ENCODE measurements at places on chromosomes 12 and 14.

DNA sequence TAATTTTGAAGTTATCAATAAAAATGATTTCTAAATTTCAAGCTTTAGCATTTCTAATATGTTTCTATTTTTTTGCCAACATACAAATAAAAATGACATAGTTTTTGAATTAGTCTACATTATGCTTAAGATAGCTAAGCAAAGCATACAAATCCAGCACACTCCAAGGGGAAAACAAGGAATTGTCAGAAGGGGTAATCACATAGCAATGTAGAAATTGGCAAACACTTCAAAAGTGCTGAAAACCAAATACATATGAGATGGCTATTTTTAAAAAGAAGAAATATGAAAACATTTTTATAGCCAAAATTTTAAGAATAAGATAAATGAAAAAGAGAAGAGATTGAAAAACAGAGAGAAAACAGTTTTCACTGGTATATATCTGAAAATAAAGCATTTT, 308.0 kb downstream of the SLC6A15 start:
- DNase-seq: no peak

DNA sequence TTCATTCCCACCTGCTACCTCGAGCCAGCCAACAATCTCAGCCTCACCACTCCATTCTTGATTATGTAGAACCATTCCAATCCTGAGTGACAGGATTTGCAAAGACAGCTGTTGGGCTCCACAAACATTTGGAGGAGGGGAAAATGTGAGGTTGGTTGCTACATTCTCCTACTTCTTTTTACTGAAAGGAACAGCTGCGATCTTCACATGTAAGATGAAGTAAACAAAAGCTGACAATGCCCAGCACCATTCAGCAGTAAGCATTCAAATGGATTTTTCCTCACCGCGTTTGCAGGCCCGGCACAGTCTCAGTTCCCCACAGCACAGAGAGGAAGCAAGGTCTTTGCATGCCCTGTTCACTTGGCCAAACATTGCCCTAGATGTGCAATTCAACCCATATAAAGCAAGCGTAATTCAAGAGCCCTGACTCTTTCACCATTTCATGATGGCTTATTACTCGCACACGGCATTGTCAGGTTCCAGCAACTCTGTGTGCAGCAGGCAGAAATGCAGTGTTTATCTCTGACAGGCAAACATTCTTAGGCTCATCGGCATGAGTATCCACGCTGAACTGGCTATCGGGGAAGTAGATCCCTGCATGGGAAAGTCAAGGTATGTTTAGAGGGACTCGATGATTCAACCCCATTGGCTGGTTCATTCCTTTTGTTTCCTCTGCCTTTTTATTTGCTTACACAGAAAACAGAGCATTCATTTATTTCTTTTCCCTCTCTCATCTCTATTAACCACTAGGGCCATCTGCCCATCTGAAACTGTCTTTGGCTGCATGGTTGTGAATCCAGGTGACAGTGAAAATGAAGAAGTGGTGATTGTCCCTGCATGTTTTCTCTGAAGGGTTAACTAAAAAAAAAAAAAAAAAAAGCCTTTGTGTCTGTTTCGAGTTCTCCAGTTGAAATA, 236.1 kb upstream of the PLEKHG7 start:
- DNase-seq: peak; percentile 15

GRCh38 chr14:34250959-34251358, 211.1 kb downstream of the SPTSSA start:
- no peak for DNase-seq

DNA sequence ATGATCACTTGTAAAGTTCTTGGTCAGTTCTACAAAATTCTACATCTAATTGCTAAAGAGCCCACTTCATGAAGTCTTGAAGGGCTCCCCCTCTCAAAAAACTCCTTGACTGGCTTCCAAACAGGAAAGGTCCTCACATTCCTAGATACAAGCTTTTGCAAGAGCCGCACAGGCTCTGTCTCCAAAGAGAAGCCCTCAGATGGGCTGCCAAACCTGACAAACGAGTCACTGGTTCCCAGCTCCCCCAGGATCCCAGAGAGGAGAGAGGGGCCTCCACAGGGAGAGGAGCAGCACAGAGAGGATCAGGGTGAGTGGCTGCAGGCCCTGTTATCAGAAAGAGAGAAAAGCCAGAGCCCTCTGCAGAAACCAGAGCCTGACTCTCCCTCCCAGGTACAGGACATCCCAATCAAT, 5.8 kb downstream of the NID2 start:
- DNase-seq: no peak

- no peak for DNase-seq
These were observed 119.2 kb downstream of the TRMT5 start for GRCh38 chr14:60861545-60862140.

DNA sequence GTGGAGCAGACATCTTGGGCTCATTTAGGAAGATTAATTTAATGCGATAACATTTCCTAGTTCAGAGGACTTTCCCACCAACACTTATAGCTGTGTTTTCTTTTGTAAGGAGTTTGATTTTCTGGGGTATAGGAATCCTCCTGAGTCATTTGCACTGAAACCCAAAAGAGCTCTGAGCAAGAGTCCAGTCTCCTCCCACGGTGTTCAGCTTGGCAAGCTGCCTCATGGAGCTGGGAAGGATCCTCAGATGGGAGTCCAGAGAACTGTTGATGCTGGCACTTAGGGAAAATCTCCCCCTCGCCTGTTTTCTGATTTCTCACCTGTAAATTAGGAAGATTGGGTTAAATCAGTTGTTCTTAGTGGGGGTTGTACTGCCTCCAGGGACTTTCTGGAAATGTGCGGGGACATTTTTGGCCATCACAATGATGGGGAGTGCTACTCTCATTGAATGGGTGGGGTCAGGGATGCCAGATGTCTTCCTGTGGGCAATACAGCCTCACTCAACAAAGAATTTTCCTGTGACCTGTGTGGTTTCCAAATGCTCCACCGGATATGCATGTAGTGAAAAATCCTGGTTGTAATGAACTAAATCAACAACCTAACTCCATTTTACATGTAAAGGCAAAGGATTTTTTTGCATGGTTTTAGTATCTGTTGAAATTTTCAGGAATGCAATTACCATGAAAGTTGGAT, 150.6 kb downstream of the ADCK1 start:
- DNase-seq: no peak

DNA sequence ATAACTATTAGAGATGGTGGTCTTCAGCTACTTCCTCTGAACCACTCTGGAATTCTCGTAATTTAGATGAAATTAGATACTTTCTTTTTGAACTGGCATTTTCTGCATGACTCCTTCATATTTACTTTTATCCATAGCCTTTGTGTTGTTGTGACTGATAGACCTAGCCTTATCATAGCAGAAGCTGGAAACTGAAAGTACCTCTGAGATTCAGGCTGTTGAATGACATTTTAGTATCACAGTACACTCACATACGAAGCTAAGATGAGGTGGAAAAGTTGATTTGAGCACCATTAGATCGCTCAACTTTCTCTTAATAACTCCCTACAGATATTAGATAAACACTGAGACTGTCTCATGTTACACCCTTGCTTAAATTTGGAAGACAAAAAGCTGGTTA, 525.1 kb upstream of the FBXO33 start:
- no peak for DNase-seq

Data from WTC11 (cell line).